ENCODE measurements at places on chromosomes 4 and X. TPM values are rescaled to one million over a fixed set of nuclear protein-coding genes. Genes with fewer than 3 reads are reported as not detected.
A peak's percentile ranks its signal among the peaks of the same experiment; 100 is the strongest.

DNA sequence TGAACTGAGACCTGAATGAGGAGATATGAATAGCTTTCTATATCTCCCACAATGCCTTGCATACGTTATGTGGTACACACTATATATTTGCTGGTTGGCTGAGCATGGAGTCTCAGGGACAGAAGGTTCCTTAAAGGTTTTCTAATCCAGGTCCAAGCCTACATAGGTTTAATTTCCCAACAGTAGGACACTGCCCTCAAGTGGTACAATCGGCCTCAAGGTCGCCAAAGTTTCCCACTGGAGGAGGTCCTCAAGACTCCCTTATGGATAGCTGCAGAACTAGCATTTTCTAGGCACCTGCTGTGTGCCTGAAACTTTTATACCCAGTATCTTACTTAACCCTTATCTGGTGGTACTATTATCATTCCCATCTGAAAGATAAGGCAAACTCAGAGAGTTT, 21.0 kb upstream of the EFNB1 start:
- peak; percentile 8 for DNase-seq

GRCh38 chr4:3283483-3283882, 9.3 kb upstream of the RGS12 start:
- no peak for DNase-seq

GRCh38 chrX:20217271-20217670, 49.4 kb downstream of the RPS6KA3 start:
- no peak for DNase-seq

GRCh38 chr4:54818481-54818880, 160.7 kb downstream of the KIT start:
- no peak for DNase-seq

- no peak for DNase-seq
Measured at GRCh38 chr4:89259301-89260028, 48.1 kb downstream of the GPRIN3 start.

DNA sequence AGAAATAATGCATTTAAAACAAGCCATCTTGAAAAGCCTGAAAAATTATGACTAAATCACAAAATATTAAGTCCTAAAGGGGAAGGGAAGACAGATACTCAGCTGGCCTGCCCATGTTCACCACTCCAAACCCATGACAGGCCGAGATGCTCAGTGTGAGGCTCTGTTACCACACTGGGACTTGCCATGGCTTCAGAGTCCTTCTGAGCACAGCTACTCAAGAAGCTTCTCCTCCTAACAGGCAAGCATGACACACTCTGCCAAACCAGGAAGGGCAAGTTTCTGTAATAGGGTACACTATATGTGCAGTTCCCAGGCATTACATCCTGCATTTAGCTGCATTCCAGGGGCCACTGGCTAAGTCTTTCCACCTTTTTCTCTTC, 34.0 kb upstream of the CYBB start:
- DNase-seq, result no peak

- peak; percentile 88 for DNase-seq
Measured at GRCh38 chr4:141571362-141571761, 65.0 kb upstream of the IL15 start.

GRCh38 chr4:123345935-123346300, 50.7 kb upstream of the SPRY1 start:
- DNase-seq, result no peak

- DNase-seq, result no peak
Measured at GRCh38 chr4:158622251-158622650, 49.4 kb downstream of the C4orf46 start.

DNA sequence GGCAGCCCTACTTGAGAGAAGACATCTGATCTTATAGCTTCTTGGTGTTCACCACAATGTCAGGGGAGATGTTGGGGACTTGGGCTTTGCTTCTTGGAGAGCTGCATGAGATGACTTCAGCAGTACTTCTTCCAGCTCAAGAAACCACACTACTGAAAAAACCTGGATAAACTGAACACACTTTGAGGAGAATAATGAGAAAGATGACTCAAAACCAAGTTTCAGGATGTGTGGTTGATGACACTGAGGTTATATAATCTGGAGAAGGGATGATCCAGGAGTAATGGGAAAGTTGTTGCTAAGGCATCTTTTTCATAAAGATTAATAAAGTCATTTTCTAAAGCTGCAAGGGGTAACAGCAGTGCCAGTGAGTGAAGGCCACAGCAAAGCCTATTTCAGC, 58.4 kb upstream of the PNPLA4 start:
- no peak for DNase-seq

DNA sequence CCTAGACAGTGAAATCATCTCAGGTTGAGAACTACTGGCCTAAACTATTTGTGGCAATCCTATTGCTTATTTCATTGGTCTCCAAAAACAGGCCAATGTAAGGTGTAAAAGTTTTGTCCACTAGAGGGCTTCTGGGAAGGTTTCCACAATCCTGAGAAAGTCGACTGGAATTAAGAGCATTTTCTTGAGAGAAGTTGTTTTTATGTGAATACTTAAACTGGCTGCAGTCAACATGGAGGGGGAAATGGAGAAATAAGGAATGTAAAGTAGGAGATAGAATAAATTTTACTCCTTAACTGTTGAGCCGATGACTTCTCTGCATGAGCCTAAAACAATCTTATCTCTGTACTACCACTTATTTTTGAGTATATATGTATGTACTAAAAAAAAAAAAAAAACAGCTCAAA, 11.0 kb upstream of the EIF4E start:
- peak; percentile 40 for DNase-seq

- DNase-seq, result no peak
Measured at GRCh38 chrX:104618106-104618895, 52.3 kb downstream of the IL1RAPL2 start.

- DNase-seq, result no peak
Measured at GRCh38 chrX:53281963-53282695, 745 bp upstream of the IQSEC2 start.

GRCh38 chrX:14697451-14697850, 168.1 kb downstream of the GLRA2 start:
- DNase-seq, result no peak

- DNase-seq, result no peak
Measured at GRCh38 chr4:102551958-102552565, 50.9 kb downstream of the NFKB1 start.

- no peak for DNase-seq
Measured at GRCh38 chr4:110164856-110165255, 33.6 kb downstream of the ELOVL6 start.

GRCh38 chr4:89158884-89159503, 47.7 kb downstream of the TIGD2 start:
- peak; percentile 34 for DNase-seq

DNA sequence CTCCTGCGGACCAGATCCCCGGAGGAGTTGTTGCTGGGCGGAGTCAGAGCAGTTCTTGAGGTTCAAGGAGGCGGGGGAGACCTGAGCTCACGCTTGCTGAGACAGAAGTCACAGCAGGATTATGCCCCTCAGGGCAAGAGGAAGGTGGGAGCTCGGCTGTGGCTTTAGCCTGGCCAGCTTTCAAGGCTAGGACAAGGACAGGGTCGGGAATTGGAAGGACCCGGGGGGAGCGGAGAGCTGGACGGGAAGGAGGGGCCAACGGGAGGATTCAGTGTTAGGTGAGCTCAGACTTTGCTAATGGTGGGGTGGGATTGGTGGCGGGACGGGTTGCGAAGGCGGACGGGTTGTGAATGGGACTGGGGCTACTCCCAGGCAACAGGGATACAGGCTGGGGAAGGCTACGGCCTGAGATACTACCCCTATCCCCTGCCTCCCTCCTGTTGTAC, at the start of gene RIBC1:
RIBC1 (plus strand) TSS at position 13 of the 446 bp plus-strand sequence. CDS start 3,404 bp downstream, outside the sequence.
- DNase-seq, result no peak

DNA sequence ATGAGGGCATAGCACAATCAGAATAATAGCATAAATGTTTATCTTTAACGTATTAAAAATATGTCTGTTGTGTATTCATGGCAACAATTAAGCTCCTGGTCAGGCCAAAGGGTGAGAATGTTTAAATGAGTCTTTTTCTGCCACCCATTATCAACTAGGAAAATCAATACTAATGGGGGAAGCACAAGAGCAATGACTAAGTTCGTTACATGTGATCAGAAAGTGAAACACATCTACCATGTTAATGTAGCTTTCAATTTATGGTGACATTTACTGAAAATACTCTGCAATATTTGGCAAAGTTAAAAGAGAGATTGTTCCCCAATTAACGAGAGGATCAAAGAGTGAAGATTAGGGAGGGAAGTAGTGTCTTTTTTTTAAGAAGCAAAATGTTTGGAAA, 143.7 kb downstream of the NAA11 start:
- DNase-seq, result no peak

The TMEM175 gene
- total RNA-seq, result 11.1 TPM

The GPRASP2 gene
- total RNA-seq, result 27.3 TPM

The RPA4 gene
- total RNA-seq, result not detected

The TLL1 gene
- total RNA-seq, result 10.3 TPM

Data from Caki2 (cell line).